BJ (cell line): ENCODE measurements at places on chromosomes 1 and 21.

- no peak for DNase-seq
Observed at GRCh38 chr1:226397011-226397926, 10.6 kb downstream of the PARP1 start.

DNA sequence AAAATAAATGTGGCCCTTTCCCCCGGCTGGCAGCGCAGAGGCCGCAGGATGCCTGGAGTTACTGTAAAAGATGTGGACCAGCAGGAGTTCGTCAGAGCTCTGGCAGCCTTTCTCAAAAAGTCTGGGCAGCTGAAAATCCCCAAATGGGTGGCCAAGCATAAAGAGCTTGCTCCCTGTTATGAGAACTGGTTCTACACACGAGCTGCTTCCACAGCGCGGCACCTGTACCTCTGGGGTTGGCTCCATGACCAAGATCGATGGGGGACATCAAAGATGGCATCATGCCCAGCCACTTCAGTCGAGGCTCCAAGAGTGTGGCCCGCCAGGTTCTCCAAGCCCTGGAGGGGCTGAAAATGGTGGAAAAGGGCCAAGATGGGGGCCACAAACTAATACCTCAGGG lies 95.9 kb downstream of the LRIG2 start:
- no peak for DNase-seq

DNA sequence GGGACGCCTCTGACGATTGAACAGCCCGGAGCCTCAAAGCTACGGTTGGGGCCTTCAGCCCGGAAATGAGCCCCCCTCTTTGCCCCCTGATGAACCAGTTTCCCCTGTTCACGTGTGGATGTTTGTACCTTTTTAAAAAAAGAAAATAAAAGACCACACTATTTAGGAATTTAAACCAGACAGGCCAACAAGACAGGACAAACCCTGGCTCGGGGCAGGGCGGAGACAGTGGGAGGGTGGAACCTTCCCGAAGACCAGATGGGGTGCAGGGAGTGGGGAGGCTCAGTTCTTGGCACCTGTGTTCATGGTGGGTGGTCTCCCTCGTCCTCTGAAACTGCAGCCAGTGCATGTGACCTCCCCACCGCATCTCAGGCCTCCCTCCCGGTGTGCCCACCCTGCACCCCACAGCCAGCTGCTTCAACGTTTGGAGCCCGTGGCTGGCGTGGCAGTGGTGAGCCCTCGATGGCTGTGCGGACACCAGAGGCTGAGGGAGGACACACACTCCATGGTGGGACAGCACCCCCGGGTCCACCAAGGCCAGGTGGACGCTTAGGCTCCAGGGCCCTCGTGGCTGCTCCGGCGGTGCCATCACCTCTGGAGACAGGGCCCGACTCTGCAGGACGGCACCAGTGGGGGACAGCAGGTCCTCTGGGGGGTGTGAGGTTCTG lies 45.6 kb downstream of the COL18A1 start:
- DNase-seq: no peak

DNA sequence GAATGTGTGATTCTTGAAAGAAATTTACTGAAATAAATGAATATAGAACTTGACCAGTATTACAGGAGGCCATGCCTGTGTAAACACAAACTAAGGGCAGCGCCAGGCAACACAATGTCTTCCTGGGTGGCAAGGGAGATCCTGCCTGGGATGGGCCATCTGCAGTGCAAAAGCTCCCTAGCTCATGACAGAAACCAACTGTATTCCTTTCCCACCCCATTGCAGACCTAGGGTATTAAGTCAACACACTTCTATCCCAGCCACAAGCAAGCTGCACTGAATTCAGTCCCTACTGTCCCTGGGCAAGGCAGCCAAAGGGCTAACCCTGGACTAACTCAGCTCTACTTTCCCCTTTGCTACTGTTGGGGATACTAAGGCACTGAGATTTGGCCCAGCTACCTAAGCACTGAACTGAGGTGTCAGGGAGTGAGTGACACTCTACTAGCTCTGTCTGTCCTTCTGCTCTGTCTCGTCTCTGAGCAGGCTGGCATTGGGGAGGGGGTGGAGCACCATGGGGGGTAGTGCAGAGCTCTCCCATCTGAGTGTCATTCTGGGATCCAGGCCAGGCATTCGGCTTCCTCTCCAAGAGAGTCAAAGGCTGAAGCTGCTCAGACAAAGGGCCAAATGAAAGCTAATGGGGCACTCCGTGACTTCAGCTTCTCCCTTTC lies 2.5 kb downstream of the INKA2 start:
- no peak for DNase-seq

DNA sequence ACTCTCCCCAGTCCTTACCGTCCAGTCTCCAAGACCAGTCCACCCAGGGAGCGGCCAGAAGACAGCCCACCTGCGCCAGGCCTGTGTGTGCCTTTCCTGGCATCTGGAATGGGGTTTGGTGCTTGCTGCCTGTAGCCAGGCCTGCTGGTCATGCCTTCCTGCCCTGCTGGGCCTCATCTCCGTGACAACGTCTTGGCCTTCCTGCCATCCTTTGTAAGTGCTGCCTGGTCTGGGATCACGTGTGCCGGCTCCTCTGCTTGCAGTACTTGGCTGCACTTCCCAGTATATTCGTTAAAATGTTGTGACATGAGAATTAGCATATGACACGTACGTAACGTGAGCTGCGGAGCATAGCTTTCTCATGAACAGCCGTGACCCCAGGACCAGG lies 145.3 kb upstream of the COL6A1 start:
- DNase-seq: no peak

DNA sequence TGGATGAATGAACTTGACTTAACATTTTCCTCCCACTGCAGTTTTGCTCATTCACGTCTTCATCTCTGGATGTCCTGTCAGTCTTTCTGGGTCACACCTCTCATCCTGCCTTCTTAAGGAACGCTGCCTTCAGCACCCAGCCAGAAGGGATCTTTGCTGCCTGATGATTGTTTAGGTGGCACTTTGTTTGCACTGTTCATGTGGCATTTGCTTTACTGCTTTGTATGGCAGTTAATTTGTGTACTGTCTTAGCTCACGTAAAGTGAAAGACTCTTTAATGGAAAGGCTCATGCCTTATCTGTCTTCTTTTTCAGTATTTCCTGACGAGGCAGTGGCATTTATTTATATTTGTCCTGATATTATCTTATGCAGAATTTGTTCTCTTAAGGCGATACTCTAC lies 4.9 kb downstream of the MIA3 start:
- DNase-seq: no peak

- DNase-seq: no peak
Observed at GRCh38 chr1:81558291-81559076, 242.2 kb upstream of the ADGRL2 start.

DNA sequence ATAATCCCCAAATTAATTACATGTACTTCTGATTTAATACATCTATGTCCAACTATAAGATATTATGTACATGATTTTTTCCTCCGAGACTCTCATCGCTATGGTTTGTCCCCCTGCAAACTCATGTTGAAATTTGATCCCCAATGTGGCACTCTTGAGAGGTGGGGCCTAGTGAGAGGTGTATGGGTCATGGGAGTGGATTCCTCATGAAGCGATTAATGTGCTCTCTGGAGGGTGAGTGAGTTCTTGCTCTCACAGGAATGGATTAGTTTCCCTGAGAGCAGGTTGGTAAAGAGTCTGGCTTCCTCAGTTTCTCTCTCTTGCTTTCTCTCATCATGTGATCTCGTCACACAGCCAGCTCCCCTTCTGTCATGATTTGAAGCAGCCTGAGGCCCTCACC lies 16.1 kb downstream of the HSF2BP start:
- no peak for DNase-seq

DNA sequence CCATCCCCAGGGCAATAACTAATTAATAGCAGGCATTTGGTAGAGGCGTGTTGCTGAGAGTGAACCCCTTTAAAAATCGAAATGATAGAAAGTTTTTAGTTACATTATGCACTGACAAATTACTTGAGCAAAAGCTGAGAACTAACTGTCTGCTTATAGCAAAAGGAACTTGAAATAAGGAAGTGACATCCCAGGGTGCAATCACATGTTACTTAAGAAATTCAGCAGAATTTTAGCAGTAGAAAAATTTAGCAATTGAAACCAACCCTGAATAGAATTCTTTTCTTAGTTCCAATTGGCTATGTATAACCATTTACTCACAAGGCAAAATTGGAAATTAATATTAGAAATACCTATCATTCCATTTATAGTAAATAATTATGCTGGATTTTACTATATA lies 139.5 kb upstream of the SAMSN1 start:
- DNase-seq: no peak

DNA sequence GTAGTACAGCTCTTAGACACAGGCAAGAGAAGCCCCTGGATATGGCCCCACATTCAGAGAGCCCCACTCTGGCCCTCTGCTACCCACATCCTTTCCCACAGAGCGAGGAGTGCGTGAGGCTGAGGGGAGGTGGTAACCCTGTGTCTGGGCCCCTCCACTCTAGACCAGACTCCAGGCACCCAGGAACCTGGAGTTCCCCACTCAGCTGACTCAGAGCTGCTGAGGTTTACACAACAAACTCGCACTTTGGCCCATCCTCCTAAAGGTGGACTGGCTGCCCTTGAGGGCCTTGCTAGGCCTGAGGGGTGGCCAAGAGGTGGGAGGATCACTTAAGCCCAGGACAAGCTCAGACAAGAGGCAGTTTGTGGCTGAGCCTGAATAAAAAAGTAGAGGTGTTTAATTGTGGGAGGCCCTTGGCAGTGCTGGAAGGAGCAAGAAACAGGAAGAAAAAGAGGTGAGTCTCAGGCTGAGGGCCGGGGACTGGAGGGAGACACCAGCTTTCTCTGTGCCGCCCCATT lies 10.7 kb downstream of the MR1 start:
- DNase-seq: no peak

GRCh38 chr1:237070519-237070918 lies 28.5 kb downstream of the RYR2 start:
- DNase-seq: no peak
